ENCODE measurements at places on chromosomes 12 and 14.

- H3K4me3 ChIP-seq, result peak overlapping the region; percentile 13
- H3K27ac ChIP-seq, result peak overlapping the region; percentile 79
- H3K4me1 ChIP-seq, result peaks cover 30% of the 10 kb centered on the region
- no peak for DNase-seq
- no peaks in the 10 kb centered on the region for H3K36me3 ChIP-seq
- H3K27me3 ChIP-seq, result peaks cover 11% of the 10 kb centered on the region
Observed at GRCh38 chr14:54818201-54819133, 84.2 kb downstream of the GCH1 start.

- H3K27ac ChIP-seq, result peak overlapping the region; percentile 94
- peaks cover 11% of the 10 kb centered on the region for H3K36me3 ChIP-seq
- H3K4me1 ChIP-seq, result peaks cover 21% of the 10 kb centered on the region
- H3K4me3 ChIP-seq, result peak overlapping the region; percentile 89
- H3K27me3 ChIP-seq, result no peaks in the 10 kb centered on the region
- peak; percentile 68 for DNase-seq
Observed at GRCh38 chr14:24428628-24429394, 657 bp downstream of the CBLN3 start.

DNA sequence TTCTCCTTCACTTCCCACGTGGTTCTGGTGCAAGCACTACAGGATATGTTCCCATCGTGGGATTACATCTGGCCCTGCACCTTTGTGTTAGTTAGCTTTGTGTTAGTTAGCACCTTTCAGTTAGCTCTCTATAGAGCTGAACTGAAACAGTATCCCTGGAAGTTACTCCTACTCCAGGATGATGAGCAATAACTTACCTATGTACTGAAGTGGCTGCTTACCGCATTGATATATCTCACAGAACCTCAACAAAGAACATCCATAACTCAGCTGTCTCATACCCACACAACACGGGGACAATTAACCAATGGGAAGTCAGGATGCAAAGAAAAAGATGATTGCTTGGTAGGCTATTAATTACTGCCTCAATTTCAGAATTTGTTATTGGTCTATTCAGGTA, 146.6 kb downstream of the ASCL4 start:
- no peak overlapping the region for H3K4me3 ChIP-seq
- no peak for DNase-seq
- peaks cover 4% of the 10 kb centered on the region for H3K4me1 ChIP-seq
- H3K27ac ChIP-seq, result no peak overlapping the region
- peaks cover 42% of the 10 kb centered on the region for H3K27me3 ChIP-seq

- no peak for DNase-seq
- H3K27me3 ChIP-seq, result peaks cover 3% of the 10 kb centered on the region
- H3K4me1 ChIP-seq, result no peaks in the 10 kb centered on the region
- no peak overlapping the region for H3K27ac ChIP-seq
- H3K4me3 ChIP-seq, result no peak overlapping the region
Observed at GRCh38 chr12:56061982-56062381, 18.0 kb upstream of the ERBB3 start.

DNA sequence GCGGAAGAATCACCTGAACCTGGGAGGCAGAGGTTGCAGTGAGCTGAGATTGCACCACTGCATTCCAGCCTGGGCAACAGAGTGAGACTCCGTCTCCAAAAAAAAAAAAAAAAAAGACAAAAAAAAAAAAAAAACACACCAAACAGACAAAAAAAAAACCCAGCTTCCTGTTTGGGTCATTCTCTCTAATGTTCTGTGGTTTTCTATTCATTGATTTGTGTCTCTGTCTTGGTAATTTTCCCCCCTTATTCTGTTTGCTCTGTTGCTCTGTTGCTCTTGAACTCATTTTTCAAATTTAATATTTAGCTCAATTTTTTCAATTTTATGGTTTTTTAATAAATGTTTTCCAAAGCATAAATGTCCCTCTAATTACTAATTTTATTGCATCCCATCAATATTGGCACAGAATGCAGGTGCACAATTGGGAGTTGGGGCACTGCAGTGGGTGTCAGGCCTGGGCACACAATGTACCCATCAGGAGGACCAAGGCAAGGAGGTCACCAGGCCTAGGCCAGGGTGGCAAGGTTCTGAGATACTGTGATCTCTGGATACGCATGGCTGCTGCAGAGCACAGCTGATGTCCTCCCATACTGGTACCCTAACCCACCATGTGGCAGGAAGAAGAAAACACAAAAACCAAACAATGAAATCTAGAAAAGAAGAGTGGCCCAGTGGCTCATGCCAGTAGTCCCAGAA, 8.0 kb upstream of the GNPTAB start:
- H3K27me3 ChIP-seq, result no peaks in the 10 kb centered on the region
- no peak overlapping the region for H3K4me3 ChIP-seq
- DNase-seq, result no peak
- no peak overlapping the region for H3K27ac ChIP-seq
- H3K36me3 ChIP-seq, result no peaks in the 10 kb centered on the region
- H3K4me1 ChIP-seq, result no peaks in the 10 kb centered on the region

- no peaks in the 10 kb centered on the region for H3K4me1 ChIP-seq
- no peaks in the 10 kb centered on the region for H3K36me3 ChIP-seq
- H3K27me3 ChIP-seq, result no peaks in the 10 kb centered on the region
- no peak overlapping the region for H3K4me3 ChIP-seq
- H3K27ac ChIP-seq, result no peak overlapping the region
Observed at GRCh38 chr14:32244404-32244803, 41.3 kb upstream of the RNU6-8 start.

DNA sequence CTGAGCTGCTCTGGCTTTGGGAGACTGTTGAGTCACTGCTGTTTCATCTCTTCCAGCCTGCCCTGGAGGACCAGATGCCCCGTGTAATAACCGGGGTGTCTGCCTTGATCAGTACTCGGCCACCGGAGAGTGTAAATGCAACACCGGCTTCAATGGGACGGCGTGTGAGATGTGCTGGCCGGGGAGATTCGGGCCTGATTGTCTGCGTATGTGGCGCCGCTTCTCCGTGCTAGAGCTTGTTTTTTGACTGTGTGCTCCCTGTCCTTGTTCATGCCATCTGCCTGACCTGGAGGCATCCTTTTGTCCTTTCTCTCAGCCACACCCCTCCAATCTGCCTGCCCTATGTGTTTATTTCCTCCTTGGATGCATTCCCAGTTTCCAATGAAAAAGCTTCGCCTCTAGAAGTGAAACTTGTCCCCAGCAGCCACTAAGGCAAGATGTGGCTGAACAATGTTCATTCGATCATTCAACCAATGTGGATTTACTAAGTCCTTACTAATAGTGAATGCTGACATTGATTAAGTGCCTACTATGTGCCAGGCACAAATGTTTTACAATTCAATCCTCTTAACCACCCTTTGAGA, 98.6 kb downstream of the NT5DC3 start:
- H3K27ac ChIP-seq, result no peak overlapping the region
- H3K4me1 ChIP-seq, result no peaks in the 10 kb centered on the region
- DNase-seq, result no peak
- H3K4me3 ChIP-seq, result no peak overlapping the region
- no peaks in the 10 kb centered on the region for H3K36me3 ChIP-seq
- peaks cover 4% of the 10 kb centered on the region for H3K27me3 ChIP-seq

DNA sequence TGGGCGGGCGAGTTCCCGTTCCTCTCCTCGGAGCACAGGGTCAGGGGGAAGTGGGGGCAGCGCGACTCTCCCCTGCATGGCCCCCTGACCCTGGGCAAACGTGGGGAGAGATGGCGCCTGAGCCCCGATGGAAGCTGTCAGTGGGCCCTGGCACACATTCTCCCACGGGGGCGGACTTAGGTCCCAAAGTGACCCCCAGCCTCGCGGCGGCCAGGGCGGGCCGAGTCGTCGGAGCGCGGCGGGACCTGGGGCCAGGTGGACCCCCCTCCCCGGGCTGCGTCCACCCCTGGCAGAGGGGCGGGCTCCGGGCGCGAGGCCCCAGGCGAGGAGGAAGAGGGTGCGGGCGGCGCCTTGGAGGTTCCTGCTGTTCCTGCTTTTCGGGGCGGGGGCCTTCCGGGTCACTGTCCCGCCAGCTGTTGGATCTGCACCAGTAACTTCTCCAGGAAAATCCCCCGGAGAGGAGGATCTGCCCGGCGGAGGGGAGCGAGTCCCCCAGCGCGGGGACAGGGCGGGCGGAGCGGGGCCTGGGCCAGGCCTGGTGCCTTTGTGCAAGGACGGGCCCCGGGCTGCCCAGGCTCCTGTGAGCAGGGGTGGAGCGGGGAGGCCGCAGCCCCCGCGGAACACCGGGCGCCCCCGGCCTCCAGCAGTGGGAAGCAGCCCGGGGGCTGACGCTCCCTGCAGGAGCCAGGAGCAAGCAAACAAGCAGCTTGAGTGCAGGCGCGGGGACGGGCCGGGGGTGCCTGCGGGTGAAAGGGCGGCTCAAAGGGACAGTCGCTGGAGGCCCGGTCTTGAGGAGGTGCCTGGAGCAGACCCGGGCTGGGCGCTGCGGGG, 15.3 kb downstream of the TNFAIP2 start:
- DNase-seq, result no peak
- peaks cover 7% of the 10 kb centered on the region for H3K27me3 ChIP-seq
- H3K4me1 ChIP-seq, result peaks cover 48% of the 10 kb centered on the region

GRCh38 chr12:1668833-1669543, 21.9 kb upstream of the ADIPOR2 start:
- peaks cover 13% of the 10 kb centered on the region for H3K27me3 ChIP-seq
- peak overlapping the region; percentile 99 for H3K27ac ChIP-seq
- no peak for DNase-seq

- H3K4me3 ChIP-seq, result peak overlapping the region; percentile 53
- no peak overlapping the region for H3K27ac ChIP-seq
- H3K27me3 ChIP-seq, result no peaks in the 10 kb centered on the region
- H3K36me3 ChIP-seq, result no peaks in the 10 kb centered on the region
- DNase-seq, result no peak
- H3K4me1 ChIP-seq, result peaks cover 9% of the 10 kb centered on the region
Observed at GRCh38 chr12:89529738-89530137, 3.9 kb upstream of the POC1B start.

DNA sequence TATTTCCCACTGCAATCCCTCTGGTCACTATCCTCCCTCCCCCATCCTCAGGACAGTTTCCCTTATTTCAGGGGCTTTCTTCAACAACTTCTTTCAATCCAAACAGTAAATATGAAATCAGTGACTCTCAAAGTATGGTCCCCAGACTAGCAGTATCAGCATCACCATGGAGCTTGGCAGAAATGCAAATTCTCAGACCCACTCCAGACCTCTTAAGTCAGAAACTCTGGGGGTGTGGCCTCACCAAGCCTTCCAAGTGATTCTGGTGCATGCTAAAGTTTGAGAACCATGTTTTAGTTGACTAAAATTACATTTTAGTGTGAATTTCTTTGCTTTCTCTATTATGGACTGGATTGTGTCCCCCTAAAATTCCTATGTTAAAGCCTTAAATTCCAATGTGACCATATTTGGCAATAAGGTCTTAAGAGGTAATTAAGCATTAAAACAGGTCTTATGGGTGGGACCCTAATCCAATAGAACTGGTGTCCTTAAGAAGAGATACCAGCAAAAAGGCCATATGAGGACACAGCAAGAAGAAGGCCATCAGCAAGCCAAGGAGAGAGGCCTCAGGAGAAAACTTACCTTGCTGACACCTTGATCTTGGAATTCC, 23.2 kb downstream of the ATP2B1 start:
- H3K27ac ChIP-seq, result no peak overlapping the region
- peaks cover 7% of the 10 kb centered on the region for H3K4me1 ChIP-seq
- no peak overlapping the region for H3K4me3 ChIP-seq
- no peaks in the 10 kb centered on the region for H3K27me3 ChIP-seq
- DNase-seq, result no peak
- H3K36me3 ChIP-seq, result peaks cover 40% of the 10 kb centered on the region

DNA sequence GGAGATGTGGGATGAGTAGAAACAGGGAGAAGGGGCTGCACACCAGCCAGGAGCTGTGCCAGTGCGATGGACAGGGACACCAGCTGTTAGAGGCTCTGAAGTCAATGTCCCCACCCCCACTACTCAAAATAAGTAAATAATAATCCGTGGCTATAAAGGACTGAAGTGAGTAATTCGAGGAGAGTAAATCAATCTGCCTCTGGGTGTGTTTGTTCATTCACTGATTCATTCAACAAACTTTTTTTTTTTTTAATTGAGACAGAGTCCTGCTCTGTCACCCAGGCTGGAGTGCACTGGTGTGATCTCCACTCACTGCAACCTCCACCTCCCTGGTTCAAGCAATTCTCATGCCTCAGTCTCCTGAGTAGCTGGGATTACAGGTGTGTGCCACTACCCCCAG, 363.6 kb downstream of the TMEM132D start:
- H3K36me3 ChIP-seq, result no peaks in the 10 kb centered on the region
- H3K4me1 ChIP-seq, result no peaks in the 10 kb centered on the region
- no peak overlapping the region for H3K27ac ChIP-seq
- DNase-seq, result no peak

GRCh38 chr12:64081008-64081404, 141.1 kb downstream of the KICS2 start:
- no peak for DNase-seq
- no peaks in the 10 kb centered on the region for H3K27me3 ChIP-seq
- H3K4me1 ChIP-seq, result peaks cover 30% of the 10 kb centered on the region
- H3K36me3 ChIP-seq, result peaks cover 20% of the 10 kb centered on the region
- H3K4me3 ChIP-seq, result peak overlapping the region; percentile 58

- no peak for DNase-seq
- no peaks in the 10 kb centered on the region for H3K36me3 ChIP-seq
Observed at GRCh38 chr12:96143392-96143791, 50.8 kb upstream of the ELK3 start.

GRCh38 chr14:81178063-81178462, 42.7 kb downstream of the GTF2A1 start:
- DNase-seq, result no peak
- H3K36me3 ChIP-seq, result peaks cover 16% of the 10 kb centered on the region
- no peak overlapping the region for H3K4me3 ChIP-seq

GRCh38 chr12:122845865-122846621, 10.8 kb downstream of the HIP1R start:
- DNase-seq, result no peak
- peaks cover 21% of the 10 kb centered on the region for H3K4me1 ChIP-seq
- no peaks in the 10 kb centered on the region for H3K27me3 ChIP-seq
- H3K4me3 ChIP-seq, result no peak overlapping the region
- H3K27ac ChIP-seq, result no peak overlapping the region
- no peaks in the 10 kb centered on the region for H3K36me3 ChIP-seq

DNA sequence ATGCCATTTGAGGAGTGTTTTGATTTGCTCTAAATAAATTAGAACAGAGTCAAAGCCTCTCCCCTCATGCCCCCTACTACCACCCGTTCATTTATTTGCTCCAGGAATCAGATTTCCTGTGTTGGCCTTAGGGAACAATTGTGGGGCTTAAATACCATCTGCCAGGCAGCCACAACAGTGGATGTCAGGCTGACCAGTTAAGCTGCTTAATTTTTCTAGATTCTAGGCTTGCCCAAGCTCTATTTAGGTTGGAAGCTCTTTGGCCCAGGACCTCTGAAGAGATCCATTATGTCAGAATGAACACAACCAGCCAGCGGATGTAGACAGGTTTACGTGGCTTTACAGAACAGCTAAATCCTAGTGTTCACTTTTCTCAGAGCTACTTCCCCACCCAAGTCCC, 1.0 kb upstream of the TIMELESS start:
- H3K4me1 ChIP-seq, result peaks cover 19% of the 10 kb centered on the region
- no peak for DNase-seq

- peaks cover 20% of the 10 kb centered on the region for H3K27me3 ChIP-seq
- peak overlapping the region; percentile 38 for H3K4me3 ChIP-seq
- peaks cover 16% of the 10 kb centered on the region for H3K4me1 ChIP-seq
- no peaks in the 10 kb centered on the region for H3K36me3 ChIP-seq
- no peak overlapping the region for H3K27ac ChIP-seq
- DNase-seq, result peak; percentile 67
Observed at GRCh38 chr14:23436327-23437132, 1.1 kb upstream of the MYH7 start.
